ENCODE measurements at places on chromosomes 12 and 14.

DNA sequence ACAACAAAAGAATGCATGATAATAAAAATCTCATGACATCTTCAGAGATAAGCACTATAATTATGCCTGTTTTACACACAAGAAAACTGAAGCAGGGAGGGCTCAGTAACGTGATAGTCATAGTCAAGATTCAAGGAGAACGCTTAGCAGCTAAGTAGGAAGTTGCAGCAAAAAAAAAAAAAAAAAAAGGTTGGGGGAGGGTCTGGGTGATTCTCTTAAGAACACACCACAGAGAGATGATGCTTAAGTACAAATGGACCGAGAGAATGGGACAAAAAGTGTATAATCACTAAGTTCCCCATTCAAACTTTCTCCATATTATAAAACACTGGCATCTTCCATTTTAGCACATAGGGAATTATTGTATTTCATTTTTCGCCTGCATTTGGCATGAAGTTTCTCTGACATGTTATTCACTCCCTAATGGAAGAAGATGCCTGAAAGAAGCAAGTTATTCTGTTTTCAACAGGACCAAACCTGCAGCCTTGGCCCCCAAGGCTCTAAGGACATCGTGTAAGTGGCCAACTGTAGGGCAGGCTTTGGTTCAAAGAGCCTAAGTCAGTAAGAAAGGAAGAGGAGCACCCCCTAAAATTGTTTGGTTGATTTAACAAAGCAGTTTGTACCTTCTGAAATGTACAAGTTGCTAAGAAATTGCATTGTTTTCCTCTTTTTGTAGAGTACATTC lies 142.9 kb upstream of the TMPO start:
- DNase-seq = no peak

GRCh38 chr12:10363914-10364814 lies 25.7 kb downstream of the KLRK1 start:
- DNase-seq = peak; percentile 59

- peak; percentile 51 for DNase-seq
Observed at GRCh38 chr14:89371585-89372511, 45.2 kb downstream of the FOXN3 start.

DNA sequence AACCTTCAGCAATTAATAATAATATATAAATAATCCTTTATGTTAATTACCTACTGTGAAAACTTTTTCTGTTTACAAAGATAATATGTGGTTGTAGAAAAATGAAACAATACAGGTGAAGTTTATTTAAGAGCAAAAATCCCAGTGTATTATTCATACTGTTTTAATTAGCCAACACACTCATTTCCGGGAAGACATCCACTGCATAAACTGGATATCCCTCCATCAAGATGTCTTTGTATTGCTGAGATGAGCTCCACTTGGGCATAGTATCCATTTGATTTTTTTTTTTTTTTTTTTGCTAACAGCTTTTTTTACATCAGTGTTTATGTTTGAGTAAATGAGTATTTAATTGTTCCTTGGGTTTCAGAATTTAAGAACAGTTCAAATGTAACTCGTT lies 13.7 kb upstream of the DERA start:
- DNase-seq = peak; percentile 43

DNA sequence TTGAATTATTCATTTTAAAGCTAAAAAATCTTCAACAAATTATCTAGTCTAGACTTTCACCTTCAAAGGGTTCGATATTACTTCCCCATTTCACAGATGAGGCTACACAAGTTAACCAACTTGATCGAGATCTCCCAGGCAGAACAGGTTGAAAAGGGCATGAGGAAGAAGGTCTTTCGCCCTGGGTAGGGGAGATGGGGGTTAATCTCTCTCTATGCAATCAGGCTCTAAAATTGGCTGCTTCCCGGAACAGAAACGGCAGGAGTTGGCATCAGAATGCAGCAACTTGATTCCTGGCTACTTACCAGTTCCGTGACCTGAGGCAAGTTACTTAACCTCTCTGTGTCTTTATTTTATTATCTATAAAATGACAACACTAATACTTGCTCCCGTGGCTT lies 2.4 kb upstream of the CISTR start:
- DNase-seq = no peak

DNA sequence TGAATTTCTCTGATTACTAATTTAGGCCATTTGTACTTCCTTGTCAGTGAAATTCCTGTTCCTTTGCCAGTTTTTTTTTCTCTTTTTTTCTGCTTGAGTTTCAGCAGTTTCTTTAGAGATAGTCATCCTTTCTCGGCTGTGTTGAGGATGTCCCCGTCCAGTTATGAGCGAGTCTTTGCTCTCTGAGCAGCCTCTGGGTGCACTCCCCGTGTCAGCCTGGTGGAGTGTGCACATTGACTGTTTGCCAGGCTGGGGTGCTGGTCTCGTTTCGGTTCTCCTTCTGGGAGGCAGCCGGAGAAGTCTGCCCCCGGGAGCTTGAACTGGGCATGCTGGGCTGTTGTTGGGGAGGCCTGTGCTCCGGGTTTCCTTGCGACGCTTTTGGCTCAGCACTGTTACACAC lies 3.0 kb downstream of the PACS2 start:
- peak; percentile 47 for DNase-seq

DNA sequence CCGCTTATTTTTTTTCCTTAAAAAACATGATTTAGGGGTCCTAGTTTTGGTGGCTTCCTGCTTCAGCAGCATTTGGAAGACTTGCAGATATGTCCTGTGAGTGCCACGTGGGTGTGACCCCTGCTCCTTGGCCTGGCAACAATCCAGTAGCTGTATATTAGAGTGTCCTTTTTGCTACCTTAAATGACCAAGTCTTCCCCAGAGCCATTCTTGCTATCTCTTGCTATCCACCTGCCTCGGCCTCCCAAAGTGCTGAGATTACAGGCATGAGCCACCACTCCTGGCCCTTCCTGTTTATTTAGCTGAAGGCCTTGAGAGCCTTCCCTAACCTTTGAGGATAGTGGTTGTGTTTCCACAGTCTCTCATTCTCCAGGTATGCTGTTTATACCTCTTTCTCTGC lies 17.0 kb downstream of the TPCN1 start:
- no peak for DNase-seq

DNA sequence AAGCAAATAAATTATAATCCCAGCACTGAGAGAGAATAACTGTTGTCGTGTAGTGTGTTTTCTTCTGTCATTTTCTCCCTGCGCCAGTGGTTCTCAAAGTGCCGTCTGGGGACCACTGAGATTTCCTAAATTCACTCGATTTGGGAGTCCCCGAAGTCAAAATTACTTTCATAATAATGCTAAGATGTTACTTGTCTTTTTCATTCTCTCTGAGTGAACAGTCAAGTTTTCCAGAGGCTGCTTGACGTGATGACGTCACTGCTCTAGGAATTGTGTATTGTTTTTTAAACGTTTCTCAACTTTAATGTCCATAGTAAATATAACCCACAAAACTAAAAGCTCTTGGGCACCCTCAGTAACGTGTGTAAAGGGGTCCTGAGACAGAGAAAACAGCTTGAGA lies 796 bp upstream of the POP5 start:
- no peak for DNase-seq

DNA sequence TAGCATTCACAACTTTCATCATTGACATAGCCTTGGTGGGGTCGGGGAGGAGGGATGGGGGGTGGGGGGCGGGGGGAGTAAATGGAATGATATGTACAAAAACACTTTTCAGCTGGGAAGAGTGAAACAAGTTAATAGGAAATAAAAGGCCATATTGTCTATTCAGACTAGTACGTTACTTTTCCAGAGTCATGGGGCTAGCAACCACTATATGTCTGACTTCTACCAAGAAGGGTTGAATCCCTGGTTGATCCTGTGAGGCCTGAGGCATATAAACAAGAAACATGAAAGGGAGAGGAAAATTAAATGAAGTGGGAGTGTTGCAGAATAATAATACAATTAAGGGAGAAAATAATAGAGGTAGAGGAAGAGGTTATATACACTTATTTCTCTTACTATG lies 225.5 kb downstream of the ERC1 start:
- DNase-seq = no peak

- no peak for DNase-seq
Observed at GRCh38 chr12:53862206-53862605, 76.4 kb upstream of the HOXC13 start.

- DNase-seq = peak; percentile 6
Observed at GRCh38 chr14:77409131-77409533, 14.2 kb downstream of the NOXRED1 start.

DNA sequence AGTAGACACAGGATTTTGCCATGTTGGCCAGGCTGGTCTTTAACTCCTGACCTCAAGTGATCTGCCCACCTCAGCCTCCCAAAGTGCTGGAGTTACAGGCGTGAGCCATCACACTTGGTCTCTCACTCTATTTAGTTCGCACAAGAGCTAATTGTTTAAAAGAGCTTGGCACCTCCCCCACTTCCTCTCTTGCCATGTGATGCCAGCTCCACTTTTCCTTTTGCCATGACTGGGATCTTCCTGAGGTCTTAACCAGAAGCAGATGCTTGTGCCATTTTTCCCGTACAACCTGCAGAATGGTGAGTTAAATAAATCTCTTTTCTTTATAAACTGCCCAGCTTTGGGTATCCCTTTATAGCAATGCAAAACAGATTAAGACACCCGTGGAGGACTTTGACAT lies 200.1 kb upstream of the FRMD6 start:
- no peak for DNase-seq

DNA sequence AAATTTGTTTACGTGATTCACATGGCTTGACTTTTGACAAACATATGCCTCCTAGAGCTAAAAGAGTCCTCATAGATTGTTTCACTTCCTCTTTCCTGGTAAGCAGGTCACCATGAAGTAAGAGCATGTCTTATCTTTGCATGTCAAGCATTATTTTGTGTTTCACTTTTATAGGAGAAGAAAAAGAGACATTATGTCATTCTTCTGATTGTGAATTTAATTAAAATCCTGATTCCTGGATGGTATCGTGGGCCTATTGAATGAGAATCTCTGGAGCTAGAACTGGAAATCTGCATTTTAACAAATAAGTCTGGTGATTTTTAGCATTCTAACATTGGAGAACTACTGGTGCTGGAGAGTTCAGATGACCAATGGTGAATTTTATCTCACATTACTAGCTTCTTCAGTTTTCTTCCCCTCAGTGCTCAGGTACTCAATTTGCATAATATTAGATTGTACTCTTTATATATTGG lies 218.6 kb upstream of the ATP2B1 start:
- no peak for DNase-seq

DNA sequence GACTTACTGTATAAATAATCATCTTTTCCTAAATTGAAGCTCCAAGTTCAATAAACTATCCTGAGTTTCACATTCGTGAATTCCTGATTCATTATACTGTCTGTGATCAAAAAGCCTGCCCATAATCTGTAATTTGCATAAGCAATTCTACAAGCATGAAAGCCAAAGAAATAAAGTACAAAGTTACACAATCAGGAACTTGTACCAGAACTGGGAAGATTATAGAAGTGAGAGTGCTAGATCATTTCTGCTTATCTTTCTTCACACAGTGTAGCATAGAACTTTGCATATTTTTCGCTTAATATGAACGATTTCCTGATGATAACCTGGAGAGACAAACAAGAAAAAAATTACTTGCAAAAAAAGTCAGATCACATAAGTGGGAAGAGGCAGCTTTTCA lies 308.2 kb downstream of the C12orf50 start:
- DNase-seq = no peak

DNA sequence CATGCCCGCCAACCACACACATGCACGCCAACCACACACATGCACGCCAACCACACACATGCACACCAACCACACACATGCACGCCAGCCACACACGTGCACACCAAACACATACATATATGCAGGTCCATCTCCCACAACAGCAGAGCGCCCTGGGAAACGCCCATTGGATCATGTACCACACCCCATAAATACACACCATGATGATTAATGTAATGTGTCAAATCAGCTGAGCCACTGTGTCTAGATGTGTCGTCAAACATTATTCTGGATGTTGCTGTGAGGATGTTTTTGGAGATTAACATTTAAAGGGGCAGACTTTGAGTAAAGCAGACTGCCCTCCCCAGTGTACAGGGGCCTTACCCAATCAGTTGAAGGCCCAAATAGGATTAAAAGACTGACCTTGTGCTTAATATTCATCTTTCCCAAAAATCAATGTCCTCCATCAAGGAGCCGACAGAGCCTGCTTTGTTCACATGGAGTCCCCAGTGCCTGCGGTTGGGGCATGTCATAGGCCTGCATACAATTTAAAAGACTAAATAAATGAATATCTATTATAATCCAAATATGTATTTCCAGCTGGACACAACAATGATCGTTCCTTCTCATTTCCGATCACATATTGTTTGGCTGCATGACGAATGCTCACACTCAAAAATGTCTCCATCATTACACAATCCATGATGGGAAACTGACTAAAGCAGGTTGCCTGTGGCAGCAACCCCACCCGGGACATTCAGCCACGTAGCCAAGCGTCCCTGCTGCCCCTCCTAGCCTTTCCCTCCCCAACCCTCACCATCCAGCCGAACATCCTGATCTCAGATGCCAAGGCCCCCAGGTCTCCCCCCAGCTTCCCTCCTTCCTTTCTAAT lies 23.2 kb upstream of the BDKRB2 start:
- DNase-seq = no peak

DNA sequence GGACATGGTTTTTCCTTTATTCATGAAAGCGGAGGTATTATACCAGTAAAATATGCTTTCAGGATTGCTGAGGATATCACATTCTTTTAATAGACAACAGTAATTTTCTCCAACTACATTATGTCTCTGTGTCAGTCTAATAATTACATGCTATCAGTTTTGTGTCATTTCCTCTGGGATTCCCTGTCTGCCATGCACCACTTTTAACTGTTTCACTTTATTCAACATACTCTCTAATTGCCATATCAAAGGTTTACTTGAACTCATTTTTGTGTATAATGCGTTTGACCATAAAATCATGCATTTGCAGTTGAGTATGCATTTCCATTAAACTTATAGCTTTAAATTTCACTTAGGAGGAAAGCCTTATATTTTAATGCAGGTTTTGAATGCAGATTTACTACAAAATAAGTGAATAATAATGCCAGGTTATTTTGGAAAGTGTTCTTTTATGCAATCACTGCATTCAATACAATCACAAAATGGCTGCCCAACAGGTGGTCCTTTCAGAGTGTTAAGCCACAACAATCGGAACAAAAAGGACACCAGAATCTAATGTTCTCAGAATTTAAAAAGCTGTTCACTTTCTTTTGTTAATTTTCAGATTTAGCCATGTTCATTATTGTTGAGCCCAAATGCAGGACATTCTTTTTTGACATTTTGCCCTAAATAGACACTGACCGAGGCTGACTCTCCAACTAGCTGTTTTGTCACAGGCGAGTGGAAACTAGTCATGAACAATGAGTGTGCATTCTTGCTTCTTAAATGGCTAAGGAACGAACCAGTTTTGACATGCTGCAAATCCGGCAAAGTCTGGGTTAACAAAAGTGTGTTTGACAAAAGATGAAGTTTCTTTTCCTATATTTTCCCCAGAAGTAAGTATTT lies 40.9 kb downstream of the MBIP start:
- no peak for DNase-seq

- DNase-seq = peak; percentile 91
Observed at GRCh38 chr14:65356327-65356836, 56.1 kb upstream of the FUT8 start.

DNA sequence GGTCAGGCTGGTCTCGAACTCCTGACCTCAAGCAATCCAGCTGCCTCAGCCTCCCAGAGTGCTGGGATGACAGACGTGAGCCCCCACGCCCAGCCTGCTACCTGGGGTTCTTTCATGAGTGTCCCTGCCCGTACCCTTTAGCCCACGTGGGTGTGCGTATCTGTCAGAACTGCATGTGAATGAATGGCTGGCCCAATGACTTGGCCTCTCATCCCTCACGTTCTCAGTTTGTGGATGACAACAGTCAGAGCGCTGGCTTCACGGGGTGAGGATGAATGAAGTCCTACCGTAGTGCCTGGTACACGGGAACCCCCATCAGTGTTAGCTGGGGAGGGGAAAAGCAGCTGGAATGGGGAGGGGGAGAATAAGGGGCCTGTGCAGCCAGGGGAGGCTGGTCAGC lies 16.1 kb upstream of the ZDHHC22 start:
- DNase-seq = no peak

All from EL (cell line).